WTC11 (cell line): ENCODE measurements at places on chromosomes 12 and 14.

DNA sequence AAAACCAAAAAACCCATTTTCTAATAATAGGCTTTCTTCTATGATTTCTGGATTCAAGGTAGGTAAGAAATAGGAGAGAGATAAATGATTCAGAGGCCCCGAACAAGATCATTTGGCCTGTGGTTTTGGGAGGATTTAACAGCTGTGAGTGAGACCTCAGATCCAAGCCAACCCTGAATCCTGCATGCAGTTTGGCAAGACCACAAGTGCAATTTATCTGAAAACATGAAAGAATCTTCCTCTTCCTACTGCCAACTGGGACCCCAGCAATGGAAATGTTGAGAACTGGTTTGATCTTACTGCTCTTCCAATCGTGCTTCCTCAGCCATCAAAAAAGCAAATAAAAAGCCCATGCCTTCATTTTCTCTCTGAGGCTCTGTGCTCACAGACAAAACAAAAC lies 519.7 kb upstream of the TBX3 start:
- no peak for DNase-seq

DNA sequence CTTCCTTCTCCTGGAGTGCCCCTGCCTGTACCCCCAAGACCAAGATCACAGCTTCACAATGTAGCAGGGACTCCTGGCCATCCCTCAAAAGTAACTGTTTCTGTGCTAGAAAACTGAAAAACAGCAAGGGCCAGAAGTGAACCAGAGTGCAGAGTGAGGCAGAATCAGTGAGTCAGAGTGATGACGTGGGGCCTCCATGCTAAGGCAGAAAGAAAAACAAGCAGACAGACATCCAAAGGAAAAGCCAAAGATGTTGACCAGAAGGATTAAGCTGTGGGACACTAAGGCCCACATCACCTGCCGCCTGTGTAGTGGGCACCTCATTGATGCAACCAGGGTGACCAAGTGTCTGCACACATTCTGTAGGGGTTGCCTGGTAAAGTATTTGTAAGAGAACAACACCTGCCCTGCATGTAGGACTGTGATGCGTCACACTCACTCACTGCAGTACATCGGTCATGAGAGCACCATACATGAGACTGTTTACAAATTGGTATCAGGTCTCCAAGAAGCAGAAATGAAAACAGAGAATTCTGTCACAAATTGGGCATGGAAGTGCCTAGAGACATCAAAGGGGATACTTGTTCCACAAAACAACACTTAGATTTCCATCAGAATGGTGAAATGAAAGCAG lies 51.2 kb downstream of the ARMH4 start:
- no peak for DNase-seq

GRCh38 chr12:26632756-26633155 lies 200.2 kb downstream of the ITPR2 start:
- no peak for DNase-seq

DNA sequence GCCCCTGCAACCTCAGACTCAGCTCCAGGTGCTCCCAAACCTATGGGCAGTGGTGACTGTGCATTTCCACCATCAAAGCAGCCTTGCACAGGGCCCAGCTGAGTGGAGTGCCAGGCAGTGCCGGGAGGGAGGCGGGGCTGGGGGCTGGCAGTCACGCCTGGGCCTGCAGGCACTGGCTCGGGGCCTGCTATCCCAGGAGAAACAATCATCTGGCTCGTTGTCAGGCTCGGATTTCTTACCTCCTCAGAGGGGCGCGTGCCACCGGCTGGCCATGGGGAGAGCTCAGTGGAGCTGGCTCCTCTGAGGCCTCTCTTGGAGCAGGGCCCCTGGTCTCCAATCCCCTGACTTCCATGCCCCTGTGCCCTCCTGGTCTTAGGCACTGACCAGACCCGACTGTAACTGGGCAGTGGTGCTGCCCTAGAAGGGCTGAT lies 20.2 kb upstream of the PPP1R13B start:
- no peak for DNase-seq

- DNase-seq = peak; percentile 87
These were observed 3.4 kb upstream of the NXPH4 start for GRCh38 chr12:57213058-57213715.

- no peak for DNase-seq
These were observed 471.7 kb downstream of the LRFN5 start for GRCh38 chr14:42078345-42078744.

GRCh38 chr14:95362138-95362494 lies 42.4 kb upstream of the CLMN start:
- peak; percentile 42 for DNase-seq

GRCh38 chr12:123445388-123446332 lies 9.2 kb upstream of the RILPL2 start:
- DNase-seq = no peak

DNA sequence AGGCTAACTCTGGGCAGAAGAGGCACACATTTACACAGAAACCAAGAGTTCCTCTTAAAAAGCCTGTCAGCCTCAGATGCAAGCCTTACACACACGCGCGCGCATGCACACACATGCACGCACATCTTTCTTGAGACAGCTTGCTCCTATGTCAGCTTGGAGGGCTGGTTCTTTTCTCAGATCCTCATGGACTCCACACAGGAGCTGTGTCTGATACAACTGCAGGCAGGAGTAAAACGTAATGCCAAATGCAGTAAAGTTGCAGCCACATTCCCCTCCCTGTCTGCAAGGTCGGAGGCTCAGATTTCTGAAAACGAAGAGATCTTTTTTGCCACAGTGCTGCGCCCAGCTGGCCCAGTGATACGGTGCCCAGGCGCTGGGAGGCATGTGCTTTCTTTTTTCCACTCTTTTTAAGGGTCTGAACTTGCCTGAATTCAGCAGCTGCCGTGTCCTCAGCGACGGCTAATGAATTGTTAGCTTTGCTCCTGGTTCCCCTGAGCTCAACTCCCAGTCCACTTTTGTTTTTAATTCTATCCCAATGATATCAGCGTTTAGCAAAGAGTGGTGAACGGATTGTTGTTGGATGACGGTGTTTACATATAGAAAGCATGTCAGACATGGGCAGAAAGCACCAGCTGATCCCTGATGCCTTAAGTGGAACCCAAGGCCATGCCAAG lies 72.9 kb upstream of the FOXN3 start:
- no peak for DNase-seq

GRCh38 chr12:69837657-69838415 lies 12.8 kb downstream of the MYRFL start:
- DNase-seq = no peak

DNA sequence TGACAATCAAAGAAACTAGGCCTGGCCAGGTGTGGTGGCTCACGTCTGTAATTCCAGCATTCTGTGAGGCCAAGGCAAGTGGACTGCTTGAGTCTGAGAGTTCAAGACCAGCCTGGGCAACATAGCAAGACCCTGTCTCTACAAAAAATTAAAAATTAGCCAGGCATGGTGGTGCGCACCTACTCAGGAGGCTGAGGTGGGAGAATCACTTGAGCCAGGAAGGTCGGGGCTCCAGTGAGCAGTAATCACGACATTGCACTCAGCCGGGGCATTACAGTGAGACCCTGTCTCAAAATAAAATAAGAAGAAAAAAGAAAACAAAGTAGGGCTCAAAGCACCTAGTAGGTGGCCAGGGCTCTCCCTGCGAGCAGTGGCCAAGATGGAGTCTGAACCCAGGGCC lies 79.1 kb downstream of the CHGA start:
- no peak for DNase-seq

DNA sequence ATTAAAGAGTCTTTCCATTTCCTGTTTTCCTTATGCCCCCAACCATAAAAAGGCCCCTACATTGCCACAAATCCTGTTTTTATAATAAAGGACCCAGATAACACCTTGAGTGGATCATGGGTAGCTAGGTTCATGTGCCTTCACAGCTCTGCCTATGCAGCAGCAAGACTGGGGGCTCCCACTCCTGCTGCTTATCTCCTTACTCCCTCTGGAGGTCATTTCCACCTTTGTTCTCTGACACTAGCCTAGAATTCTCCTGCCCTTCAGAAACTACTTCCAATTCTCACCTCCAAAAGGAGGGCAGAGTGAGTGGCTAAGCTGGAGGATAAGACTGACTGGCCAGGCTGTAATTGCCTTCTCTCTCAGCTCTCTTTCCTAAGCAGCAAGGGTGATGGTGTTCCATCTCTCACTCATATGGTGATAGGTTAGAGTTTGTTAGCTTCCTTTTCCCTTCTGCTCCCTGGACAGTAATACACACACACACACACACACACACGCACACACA lies 20.0 kb upstream of the STAC3 start:
- DNase-seq = no peak
